Lung microvascular endothelial cell (primary cell): ENCODE measurements at places on chromosomes 1 and 21.

DNA sequence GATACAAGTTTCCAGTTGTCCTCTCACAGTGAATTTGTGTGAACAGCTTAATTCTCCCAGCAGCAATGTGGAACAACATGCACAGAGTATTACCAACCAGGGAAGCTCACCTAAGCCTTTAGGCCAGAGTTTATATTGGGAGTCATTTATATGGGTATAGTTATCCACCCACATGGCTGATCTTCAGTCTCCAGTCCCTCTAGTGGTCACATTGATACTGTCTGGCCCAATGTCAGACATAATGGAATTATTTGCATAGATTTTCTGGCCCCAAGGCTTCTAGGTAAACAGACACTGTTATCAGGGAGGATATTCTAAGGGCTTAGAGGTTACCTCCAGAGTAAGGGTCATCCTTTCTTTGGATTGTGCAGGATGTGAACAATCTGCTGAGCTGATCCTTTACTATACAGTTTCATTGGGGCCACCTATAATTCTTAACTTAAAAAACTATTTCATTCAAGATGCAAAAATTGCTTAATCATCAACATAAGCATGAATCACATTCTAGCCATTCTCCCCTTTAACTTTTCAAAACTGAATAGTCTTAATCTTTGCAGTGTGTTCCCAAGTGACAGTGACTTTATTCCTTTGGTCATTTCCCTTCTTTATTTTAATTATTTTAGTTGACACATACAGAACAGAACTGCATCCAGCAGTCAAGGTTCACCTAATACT is 210.9 kb downstream of the LTN1 start:
- peak; percentile 25 for DNase-seq

GRCh38 chr1:226708342-226708780 is 30.7 kb downstream of the ITPKB start:
- DNase-seq: peak; percentile 77

DNA sequence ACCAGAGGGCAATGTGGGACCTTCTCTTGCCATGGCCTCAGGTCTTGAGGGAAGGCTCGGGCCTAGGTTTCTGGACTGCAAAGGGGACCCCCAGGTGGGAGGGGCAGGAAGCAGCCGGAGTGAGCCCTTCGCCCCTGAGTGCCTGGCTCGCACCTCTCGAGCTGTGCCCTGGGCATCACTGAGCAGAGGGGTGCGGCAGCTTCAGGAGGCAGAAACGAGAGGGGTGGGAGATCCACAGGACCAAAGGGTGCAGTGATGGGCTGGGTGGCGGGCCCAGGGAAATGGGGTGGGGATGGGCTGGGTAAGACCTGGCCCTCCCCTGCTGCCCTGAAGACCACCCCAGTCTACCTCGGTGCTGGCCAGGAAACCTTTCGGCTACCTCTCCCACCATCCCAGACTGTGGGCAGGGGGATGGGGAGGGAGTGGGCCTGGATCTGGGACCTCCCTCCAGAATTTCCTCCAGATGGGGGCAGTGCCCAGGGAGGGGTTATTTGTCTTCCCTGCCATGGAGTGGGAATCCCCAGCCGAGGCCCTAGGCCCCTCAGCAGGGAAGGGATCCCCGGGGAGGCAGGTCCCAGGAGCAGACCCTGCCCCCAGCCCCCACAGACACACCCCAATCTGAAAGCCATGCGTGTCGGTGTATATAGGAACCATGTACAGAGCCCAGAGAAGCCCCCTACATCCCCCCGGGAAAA is 21.3 kb downstream of the A3GALT2 start:
- DNase-seq: no peak

DNA sequence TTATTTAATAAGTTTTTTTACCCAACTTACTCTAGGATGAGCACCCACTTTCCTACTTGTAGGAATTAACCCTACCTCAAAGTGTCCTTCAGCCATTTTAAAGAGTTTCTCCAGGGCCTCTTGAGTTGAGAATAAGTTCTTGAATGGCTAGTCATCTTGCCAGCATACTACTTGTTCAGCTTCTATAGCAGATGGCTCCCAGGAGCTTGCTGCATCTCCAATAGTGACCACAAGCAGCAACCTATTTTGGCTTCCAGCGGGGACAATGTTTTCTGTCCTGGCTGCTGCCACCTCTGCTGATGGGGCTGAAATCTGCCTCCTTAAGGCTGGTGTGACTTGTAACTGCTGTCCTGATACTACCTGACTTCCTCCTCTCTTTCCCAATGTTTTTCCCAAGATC is 20.8 kb upstream of the PIK3R3 start:
- DNase-seq: no peak

GRCh38 chr1:25654109-25654660 is 37.6 kb downstream of the MAN1C1 start:
- no peak for DNase-seq

DNA sequence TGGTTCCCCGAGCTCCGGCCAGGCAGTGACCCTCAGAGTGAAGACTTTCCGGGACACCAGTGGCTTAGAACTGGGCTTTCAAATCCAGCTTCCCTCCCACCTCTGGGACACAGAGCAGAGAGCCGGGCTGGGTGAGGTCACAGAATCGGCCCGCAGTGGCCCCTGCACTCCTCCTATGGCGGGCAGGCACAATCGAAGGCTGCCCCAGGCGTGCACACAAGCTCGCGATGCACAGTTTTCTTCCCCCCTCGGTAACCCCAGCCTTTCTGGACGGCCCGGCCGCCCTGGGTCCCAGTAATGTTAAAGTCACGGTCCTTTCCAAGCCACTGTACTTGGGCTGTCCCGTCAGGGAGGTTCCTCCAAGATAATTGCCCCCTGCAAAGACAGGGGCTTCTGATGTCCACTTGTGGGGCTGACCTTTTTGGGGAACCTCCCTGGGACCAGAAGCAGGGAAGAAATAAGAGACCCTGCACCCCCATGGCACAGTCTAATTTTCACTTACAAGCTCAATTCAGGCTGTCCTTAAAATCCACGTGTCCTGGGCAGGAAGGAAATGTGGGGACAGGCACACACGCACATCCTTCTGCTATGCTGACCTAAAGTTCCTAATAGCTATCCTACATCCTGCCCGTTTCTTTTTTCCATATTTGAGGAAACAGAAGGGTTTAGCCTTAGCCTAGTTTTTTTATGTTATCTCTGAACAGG is 13.7 kb downstream of the TFF3 start:
- DNase-seq: peak; percentile 95

DNA sequence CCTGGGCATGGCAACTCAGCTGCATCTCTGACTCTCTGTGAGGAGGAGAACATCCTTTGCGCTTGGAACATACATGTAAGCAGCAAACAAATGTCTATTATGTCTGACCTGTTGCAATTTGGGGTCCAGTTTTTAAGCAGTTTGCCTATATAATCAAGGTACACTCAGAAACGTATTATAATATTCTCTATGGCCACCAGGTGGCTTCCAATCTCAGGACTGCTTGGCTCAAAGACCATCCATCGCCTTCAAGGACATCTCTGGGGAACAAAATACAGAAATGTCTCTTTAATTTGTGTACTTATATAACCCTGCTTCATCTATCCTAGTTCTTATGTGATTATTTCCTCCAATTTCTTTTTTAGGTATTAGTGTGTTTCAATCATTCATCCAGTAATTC is 227.2 kb downstream of the OLFM3 start:
- peak; percentile 20 for DNase-seq

DNA sequence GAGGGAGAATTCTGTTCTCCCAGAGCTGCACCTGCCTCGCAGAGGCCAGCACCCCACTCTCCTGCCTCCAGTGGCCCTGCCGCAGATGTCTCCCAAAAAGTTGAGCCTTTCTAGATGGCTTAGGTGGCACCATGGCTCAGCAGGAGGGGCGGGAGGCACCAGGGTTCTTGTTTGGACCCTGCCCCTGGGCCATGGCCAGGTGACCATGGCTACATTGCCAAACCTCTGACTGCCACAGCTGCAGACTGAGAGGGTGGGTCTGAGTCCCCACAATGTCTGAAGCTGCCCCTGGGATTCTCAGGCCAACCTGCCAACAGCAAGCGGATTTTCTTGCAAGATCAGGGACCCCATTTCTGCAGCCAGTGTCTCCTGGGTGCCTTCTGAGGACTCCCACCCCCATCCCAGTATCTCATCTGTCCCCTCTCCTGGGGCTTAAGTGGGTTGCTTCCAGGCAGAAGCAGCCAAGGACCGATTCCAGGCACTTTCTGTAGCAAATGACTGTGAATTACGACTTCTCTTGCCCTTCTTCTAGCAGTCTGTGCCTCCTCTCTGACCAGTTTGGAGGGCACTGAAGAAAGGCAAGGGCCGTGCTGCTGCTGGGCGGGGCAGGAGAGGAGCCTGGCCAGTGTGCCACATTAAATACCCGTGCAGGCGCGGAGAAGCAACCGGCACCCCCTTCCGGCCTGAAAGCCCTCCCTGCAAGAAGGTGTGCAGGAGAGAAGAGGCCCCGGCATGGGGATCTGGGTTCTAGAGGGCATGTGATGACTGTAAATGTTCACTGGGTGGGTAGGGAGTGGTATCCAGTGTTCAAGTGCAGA is 22.5 kb downstream of the SESN2 start:
- no peak for DNase-seq

DNA sequence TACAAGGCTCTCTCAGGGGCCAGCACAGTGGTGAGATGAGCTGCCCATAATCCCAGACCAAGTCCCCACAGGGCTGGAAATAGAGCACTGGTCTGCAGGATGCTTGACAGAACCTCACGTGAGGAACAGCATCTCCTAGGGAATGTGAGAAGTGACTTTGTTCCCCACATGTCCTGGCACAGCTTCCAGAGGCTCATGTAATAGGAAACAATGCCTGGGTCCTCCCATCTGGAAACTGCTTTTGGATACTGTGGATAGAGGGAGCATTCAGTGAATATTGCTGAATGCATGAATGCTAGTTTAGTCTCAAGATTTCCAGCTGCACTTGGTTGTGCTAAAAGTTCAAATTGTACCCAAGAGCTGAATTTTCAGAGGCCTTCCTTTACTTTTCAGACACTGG is 146.2 kb downstream of the TNR start:
- no peak for DNase-seq
